ENCODE measurements at places on chromosomes 2 and 18.

- DNase-seq = no peak
Measured at GRCh38 chr2:10006236-10007161, 36.9 kb upstream of the KLF11 start.

DNA sequence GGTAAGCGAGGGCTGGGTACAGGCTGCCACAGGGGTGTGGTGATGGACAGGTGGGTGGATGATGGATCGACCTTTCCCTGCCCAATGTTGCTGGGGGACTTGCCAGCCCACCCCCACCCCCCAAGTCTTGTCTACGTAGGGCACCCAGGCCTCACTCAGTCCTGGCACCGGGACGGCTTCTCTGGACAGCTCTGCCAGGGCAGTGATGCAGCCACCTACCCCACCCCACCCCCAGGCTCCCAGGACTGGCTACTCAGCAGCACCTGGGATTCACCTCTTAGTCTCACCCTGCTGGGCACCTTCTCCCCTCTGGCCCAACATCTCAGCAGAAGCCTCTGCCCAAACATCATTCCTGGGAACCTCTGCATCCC, 55.7 kb downstream of the ANKMY1 start:
- DNase-seq = no peak

GRCh38 chr18:9760641-9761040, 52.5 kb downstream of the RAB31 start:
- DNase-seq = no peak

- no peak for DNase-seq
Measured at GRCh38 chr2:27264753-27265535, 2.1 kb upstream of the SLC30A3 start.

GRCh38 chr18:57705832-57706595, 84.4 kb upstream of the NARS1 start:
- DNase-seq = no peak

GRCh38 chr2:238236571-238236970, 3.3 kb downstream of the HES6 start:
- DNase-seq = no peak

- DNase-seq = no peak
Measured at GRCh38 chr18:75530566-75531211, 103.2 kb upstream of the SMIM21 start.

GRCh38 chr18:10846657-10847407, 302.5 kb downstream of the PIEZO2 start:
- no peak for DNase-seq

- DNase-seq = no peak
Measured at GRCh38 chr2:213261715-213262114, 22.5 kb upstream of the SPAG16 start.

DNA sequence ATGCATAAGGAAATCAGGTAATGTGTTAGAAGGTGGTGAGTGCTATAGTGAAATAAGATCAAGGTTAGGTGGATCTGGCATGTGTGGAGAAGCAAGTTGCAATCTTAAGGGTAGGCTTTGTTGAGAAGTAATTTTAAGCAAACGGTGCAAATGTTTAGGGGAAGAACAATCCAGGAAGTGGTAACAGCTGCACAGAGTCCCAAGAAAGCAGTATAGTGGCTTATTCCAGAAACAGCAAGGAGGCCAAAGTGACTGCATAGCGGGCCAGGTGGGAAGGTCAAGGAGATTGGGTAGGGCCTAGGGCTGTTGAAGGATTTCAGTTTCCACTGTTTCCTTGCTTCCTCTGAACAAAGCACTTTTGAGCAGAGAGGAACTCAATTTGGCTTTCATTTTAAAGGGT, 30.0 kb upstream of the RAB1A start:
- DNase-seq = no peak

DNA sequence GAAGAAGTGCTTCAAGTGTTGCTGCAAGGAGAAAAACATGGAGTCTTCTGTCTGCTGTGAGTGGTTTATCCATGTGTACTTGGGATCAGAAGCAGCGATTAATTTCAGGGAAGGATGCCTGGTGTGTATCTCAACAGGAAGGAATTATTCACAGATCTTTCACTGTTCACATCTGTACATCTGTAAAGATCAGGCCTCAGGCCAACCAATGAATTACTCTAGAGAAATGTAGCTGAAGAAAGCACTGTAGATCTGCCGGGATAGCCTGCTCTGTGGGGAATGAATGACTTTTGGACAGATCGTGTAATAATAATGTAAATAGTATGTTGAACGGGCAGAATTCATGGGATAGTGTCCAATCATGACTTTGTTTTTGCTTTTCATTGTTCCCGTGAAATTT, 54.0 kb upstream of the SPP2 start:
- DNase-seq = no peak

DNA sequence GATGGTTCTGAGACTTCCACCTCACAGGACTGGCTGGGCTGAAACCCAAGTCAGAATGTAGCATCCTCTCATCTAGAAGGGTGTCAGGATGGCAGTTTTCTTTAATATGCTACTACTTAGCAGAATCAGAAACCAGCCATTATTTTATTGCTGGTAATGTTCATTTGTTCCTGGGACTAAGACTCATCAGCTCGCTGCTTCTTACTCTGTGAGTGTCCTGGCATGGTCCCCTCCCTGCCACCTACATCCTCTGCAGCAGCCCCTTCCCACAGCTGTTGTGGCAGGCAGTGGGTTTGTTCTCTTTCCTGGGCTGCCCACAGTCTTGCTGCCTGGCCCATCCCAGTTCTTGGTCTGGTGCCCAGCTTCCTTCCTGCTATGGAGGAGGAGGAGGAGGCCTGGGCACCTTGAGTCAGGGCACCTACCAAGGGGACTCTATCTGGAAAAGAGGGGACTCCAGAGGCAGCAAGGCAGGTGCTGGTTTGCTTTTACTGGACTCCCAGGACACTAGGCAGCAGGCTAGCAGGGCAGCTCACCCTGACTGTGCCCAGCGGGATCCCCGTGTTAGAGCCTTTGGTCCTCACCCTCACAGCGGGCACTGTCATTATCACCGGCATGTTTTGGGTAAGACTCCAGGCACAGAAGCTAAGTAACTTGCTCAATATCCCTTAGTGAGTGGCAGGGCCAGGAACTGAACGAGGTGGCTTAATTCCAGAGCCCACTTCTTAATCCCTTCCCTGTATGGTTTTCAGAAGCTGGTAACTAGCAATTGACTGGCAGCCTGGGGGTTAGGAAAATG, 62.1 kb downstream of the LRRFIP1 start:
- DNase-seq = no peak

DNA sequence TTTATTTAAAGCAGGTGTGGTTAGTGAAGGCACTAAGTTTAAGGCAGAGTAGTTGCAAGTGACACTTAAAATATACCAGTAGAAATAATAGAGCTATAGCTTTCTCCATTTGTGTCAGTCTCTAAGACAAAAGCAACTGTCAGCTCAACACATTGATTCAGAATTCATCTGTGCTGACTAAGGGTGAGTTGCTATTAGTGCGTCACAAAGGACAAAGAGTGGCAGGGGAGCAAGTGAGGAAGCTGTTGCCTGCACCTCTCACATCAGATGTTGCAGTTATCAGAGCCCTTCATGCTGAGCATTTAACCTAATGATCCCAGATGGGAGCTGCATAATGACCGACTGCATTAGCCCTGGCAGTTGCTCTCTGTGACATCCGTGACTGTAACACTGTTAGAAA, 138.6 kb downstream of the DTNA start:
- DNase-seq = no peak

GRCh38 chr2:137800386-137800785, 163.9 kb upstream of the HNMT start:
- no peak for DNase-seq

- DNase-seq = no peak
Measured at GRCh38 chr18:63858456-63858855, 29.0 kb upstream of the SERPINB2 start.

GRCh38 chr2:37689751-37690150, 18.3 kb upstream of the CDC42EP3 start:
- no peak for DNase-seq

- no peak for DNase-seq
Measured at GRCh38 chr18:7812431-7813063, 245.4 kb downstream of the PTPRM start.

- DNase-seq = no peak
Measured at GRCh38 chr18:14922965-14923565, 175.1 kb downstream of the ANKRD30B start.

- DNase-seq = no peak
Measured at GRCh38 chr2:233275223-233275622, 23.8 kb downstream of the ATG16L1 start.

DNA sequence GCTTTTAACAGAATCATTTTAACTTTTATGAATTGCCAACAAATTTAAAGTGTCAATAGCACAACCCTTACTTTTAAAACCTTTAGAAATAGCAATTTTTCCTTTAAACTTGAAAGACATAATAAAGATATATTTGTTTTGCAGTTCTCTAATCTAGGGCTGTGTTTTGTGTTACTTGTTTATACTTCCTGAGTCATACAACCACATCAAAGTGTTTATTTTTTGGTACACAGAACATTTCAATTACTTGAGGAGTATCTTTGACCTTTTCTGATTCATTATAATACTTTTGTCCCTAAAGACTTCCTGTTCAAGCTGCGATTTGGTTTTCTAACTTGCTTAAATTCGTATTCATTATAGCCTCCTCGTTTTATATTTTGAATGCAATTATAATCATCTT, 21.8 kb downstream of the TYW5 start:
- no peak for DNase-seq

- DNase-seq = no peak
Measured at GRCh38 chr2:239399433-239399920, 1.3 kb downstream of the HDAC4 start.

GRCh38 chr2:21135585-21135984, 11.8 kb downstream of the TDRD15 start:
- DNase-seq = no peak

DNA sequence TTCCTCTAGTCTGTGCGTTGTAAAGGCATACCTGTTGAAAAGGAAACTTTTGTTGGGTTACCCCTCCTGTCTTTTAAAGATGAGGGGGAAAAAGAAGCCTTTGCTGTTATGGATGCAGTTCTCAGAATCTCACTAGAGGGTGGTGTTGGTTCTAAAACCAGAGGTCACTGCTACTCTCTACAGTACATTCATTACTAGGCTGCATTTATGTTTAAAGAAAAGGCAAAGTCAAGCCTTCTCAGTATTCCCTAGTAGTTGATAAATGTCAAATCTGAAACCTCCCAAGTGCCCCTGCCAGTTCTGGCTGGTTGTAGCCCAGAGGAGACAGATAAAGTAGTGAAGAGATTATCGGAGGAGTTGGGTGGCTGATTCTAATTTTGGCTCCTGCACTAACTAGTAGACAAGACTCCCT, 1.4 kb upstream of the PLCL1 start:
- DNase-seq = peak; percentile 48

GRCh38 chr2:133503323-133503722, 64.9 kb downstream of the NCKAP5 start:
- no peak for DNase-seq

GRCh38 chr2:147449323-147449991, 395.4 kb upstream of the ACVR2A start:
- peak; percentile 39 for DNase-seq

- no peak for DNase-seq
Measured at GRCh38 chr2:218284106-218284811, 8.0 kb downstream of the TMBIM1 start.

- no peak for DNase-seq
Measured at GRCh38 chr2:200148366-200148765, 158.1 kb upstream of the SPATS2L start.

GRCh38 chr2:112137516-112138158, 548 bp upstream of the FBLN7 start:
- DNase-seq = no peak

GRCh38 chr2:179898873-179899272, 37.5 kb upstream of the ZNF385B start:
- DNase-seq = peak; percentile 71

DNA sequence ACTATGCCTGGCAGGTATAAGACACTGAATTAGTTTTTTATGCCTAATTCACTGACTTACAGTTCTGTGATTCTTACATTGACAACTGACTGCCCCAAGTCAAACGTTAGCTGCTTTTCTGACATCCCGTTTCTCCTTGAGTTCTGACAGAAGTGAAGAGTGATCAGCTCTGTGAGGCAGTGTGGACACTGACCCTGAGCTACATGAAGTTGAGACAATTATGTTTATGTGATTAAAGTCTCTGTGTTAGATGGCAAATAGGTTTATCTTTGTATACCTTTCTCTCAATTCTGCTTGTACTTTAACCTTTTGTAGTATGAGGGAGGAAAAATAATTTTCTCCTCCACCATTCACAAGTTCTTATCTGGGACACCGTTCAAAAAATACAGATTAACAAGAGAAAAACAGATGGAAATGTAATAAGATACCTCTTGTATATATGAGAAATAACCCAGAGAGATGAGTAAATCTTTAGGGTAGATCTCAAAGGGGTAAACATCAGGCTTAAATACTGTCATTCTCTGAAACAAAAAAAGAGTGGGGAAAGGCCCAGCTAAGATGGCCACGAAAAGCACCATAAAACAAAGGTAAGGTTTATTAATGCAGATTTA, 85.4 kb upstream of the B3GNT2 start:
- DNase-seq = no peak

Data from NT2/D1 (cell line).